ENCODE measurements at places on chromosomes 5 and 9. TPM values are rescaled to one million over a fixed set of nuclear protein-coding genes. Genes with fewer than 3 reads are reported as not detected.

DBH gene
- total RNA-seq: not detected

CLIC3 gene
- not detected for total RNA-seq

NSG2 gene
- not detected for total RNA-seq

TEK gene
- not detected for total RNA-seq

IGFBPL1 gene
- not detected for total RNA-seq

ANKRD33B gene
- total RNA-seq: 13.8 TPM

CCL27 gene
- total RNA-seq: not detected

LSM11 gene
- 7.0 TPM for total RNA-seq

- peaks cover 14% of the 10 kb centered on the region for H3K4me1 ChIP-seq
- no peaks in the 10 kb centered on the region for H3K27me3 ChIP-seq
- no peak overlapping the region for H3K27ac ChIP-seq
- no peak overlapping the region for H3K4me3 ChIP-seq
- peaks cover 2% of the 10 kb centered on the region for H3K36me3 ChIP-seq
- DNase-seq: no peak
Measured at GRCh38 chr9:36451949-36452348, 51.9 kb upstream of the RNF38 start.

GRCh38 chr9:127102176-127102575, 20.3 kb downstream of the ANGPTL2 start:
- H3K4me1 ChIP-seq: no peaks in the 10 kb centered on the region
- no peak overlapping the region for H3K27ac ChIP-seq
- H3K27me3 ChIP-seq: no peaks in the 10 kb centered on the region
- H3K4me3 ChIP-seq: no peak overlapping the region

- no peaks in the 10 kb centered on the region for H3K36me3 ChIP-seq
- H3K27me3 ChIP-seq: peaks cover 2% of the 10 kb centered on the region
- H3K27ac ChIP-seq: no peak overlapping the region
Measured at GRCh38 chr5:16807547-16807864, 128.6 kb downstream of the MYO10 start.

DNA sequence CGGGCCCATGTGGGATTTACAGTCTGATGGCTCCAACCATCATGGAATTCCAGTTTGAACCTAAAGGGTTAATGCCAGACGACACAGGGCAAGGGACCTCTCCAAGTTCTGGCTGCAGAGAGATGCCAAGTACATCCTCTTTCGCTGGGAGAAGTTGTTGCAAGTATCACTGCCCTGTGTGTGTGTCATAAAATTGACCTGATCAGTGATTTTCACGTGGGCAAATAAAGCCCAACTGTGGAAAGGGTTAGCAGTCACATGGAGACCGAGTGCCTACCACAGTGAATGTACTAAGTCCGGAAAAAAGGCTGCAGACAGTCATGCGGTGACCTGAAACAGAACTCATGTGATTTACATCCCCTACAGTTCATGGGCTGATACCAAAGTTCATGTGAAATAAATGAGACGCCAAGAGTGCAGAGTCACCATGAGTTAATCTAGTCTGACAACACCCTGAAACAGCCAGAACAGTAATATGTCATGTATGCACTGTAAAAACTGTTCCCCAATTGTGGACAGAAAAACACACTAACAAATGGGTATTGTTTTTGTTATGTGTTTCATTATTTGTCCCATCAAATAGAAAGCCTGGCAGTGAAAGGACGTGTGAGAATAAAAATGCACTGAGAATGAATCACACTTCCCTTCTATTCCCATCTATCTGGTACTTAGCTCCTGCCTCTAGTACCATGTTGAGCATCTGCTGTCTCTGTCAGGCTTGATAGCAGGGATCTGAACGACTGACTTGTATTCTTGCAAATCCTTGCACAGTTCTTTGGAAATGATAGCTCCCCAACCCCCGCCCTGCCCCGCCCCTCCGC, 115.7 kb downstream of the SUSD1 start:
- peaks cover 6% of the 10 kb centered on the region for H3K36me3 ChIP-seq
- peaks cover 25% of the 10 kb centered on the region for H3K4me1 ChIP-seq
- no peak for DNase-seq
- H3K27ac ChIP-seq: no peak overlapping the region
- H3K27me3 ChIP-seq: no peaks in the 10 kb centered on the region
- no peak overlapping the region for H3K4me3 ChIP-seq

- peaks cover 2% of the 10 kb centered on the region for H3K36me3 ChIP-seq
- H3K27me3 ChIP-seq: no peaks in the 10 kb centered on the region
- H3K4me3 ChIP-seq: no peak overlapping the region
- H3K4me1 ChIP-seq: peaks cover 58% of the 10 kb centered on the region
Measured at GRCh38 chr5:76528547-76529331, 94.5 kb downstream of the F2RL2 start.

- H3K27ac ChIP-seq: no peak overlapping the region
- H3K4me3 ChIP-seq: no peak overlapping the region
- H3K27me3 ChIP-seq: peaks cover 2% of the 10 kb centered on the region
- no peak for DNase-seq
Measured at GRCh38 chr5:78565395-78565794, 83.2 kb downstream of the LHFPL2 start.

DNA sequence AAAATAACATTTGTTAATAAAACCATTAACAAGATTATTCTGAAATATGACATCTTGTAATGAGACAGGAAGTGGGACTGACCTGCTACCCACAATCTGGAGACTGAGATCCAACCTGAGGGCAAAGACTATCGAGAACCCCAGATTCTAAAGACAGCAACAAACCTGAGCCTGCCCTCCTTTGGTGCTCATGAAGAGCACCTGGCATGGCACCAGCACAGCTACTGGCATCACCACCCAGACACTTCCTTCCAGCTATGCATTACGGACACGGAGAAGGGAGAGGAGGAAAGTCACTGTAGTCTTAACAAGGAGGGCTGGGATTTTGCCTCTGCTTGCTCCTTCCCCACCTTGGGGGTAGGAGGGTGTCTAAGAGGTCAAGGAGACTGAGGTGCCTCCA, 105.5 kb downstream of the AUH start:
- peak overlapping the region; percentile 7 for H3K27ac ChIP-seq
- no peak for DNase-seq
- H3K4me1 ChIP-seq: peaks cover 31% of the 10 kb centered on the region
- H3K36me3 ChIP-seq: peaks cover 8% of the 10 kb centered on the region

DNA sequence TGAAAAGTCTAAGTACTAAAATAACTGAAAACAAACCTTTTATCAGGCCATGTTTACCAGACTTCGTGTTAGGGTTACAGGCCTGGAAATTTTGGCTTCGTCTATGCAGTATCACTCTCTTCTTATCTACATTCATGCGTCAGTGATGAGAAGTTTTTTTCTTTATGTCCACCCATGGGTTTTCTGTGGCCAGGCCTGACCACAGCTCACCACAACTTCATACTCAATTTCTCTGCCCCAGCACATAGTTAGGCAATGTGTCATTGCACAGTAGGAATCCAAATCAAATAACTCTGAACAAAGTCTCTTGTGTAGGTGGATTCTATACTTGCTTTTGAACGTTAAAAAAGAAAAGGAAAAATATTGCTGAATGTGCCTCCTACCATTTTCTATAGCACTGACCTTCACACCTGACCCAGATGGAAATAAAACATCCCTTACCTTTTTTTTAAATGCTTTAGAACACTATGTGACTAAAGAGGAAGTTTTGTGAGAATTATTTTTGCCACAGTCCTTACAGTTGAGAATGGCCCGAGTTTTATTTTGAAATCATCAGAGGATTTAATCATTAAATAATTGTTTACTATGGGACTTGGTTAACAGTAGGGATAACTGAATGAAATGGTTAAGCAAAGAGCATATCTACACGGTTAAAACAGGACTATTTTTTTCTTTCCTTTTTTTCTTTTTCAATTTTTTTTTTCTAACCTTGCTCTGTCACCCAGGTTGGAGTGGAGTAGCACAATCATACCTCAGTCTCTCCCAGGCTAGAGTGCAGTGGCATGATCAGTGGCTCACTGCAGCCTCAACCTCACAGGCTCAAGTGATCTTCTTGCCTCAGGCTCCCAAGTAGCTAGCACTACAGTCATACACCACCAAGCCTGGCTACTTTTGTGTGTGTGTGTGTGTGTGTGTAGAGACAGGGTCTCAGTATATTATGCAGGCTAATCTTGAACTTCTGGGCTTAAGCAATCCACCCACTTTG, 1247.0 kb upstream of the ACO1 start:
- DNase-seq: no peak
- H3K36me3 ChIP-seq: no peaks in the 10 kb centered on the region

GRCh38 chr5:106759581-106759980, 911.2 kb downstream of the EFNA5 start:
- no peaks in the 10 kb centered on the region for H3K36me3 ChIP-seq
- no peak overlapping the region for H3K27ac ChIP-seq
- DNase-seq: no peak

GRCh38 chr5:83430130-83431010, 41.2 kb upstream of the VCAN start:
- H3K4me3 ChIP-seq: no peak overlapping the region
- no peaks in the 10 kb centered on the region for H3K4me1 ChIP-seq
- no peaks in the 10 kb centered on the region for H3K36me3 ChIP-seq

DNA sequence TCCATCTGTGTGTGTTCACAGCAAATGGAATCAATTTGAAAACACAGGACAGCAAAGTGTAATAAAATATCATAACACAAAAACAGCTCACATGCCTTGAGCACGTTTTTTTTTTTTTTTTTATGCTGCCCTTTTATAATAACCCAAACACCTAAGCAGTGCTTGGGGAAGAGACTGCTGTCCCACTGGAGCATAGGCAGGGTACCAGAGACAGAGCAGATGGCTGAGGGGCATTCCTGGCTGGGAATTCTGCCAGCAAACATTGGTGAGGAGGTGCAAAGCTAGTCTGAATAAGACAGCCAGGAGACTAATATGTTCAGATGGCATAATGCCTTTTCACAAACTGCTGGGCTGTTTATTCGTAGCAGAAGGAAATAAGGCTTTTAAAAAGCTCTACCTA, 58.1 kb upstream of the SV2C start:
- no peak overlapping the region for H3K4me3 ChIP-seq
- H3K4me1 ChIP-seq: no peaks in the 10 kb centered on the region
- no peaks in the 10 kb centered on the region for H3K36me3 ChIP-seq
- H3K27me3 ChIP-seq: peaks cover 10% of the 10 kb centered on the region
- no peak overlapping the region for H3K27ac ChIP-seq

DNA sequence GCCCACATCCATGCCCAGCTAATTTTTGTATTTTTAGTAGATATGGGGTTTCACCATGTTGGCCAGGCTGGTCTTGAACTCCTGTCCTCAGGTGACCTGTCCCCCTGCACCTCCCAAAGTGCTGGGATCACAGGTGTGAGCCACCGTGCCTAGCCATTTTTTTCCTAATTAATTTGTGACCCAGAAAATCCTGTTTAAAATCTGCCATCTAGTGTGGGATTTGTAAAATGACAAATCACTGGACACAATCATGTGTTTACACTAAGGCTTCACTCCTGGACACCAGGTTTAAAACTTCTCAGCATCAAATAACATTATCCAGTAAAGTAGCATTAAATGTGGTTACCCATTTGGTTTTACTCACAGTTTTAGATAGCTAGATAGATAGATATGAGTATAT, 18.6 kb upstream of the KDM4C start:
- H3K27ac ChIP-seq: no peak overlapping the region
- no peak overlapping the region for H3K4me3 ChIP-seq
- no peaks in the 10 kb centered on the region for H3K36me3 ChIP-seq
- no peaks in the 10 kb centered on the region for H3K4me1 ChIP-seq
- DNase-seq: no peak

GRCh38 chr9:13448482-13448881, 169.0 kb upstream of the MPDZ start:
- H3K27ac ChIP-seq: no peak overlapping the region
- H3K4me1 ChIP-seq: no peaks in the 10 kb centered on the region
- no peak for DNase-seq
- no peak overlapping the region for H3K4me3 ChIP-seq
- H3K27me3 ChIP-seq: no peaks in the 10 kb centered on the region

- no peak overlapping the region for H3K4me3 ChIP-seq
- DNase-seq: no peak
- no peaks in the 10 kb centered on the region for H3K36me3 ChIP-seq
- H3K27me3 ChIP-seq: no peaks in the 10 kb centered on the region
- H3K4me1 ChIP-seq: no peaks in the 10 kb centered on the region
Measured at GRCh38 chr9:84874022-84874421, 204.5 kb downstream of the NTRK2 start.

- peaks cover 3% of the 10 kb centered on the region for H3K36me3 ChIP-seq
- H3K27ac ChIP-seq: no peak overlapping the region
- H3K4me1 ChIP-seq: no peaks in the 10 kb centered on the region
- DNase-seq: no peak
- peaks cover 4% of the 10 kb centered on the region for H3K27me3 ChIP-seq
- no peak overlapping the region for H3K4me3 ChIP-seq
Measured at GRCh38 chr9:135647884-135648283, 8.5 kb upstream of the GLT6D1 start.

DNA sequence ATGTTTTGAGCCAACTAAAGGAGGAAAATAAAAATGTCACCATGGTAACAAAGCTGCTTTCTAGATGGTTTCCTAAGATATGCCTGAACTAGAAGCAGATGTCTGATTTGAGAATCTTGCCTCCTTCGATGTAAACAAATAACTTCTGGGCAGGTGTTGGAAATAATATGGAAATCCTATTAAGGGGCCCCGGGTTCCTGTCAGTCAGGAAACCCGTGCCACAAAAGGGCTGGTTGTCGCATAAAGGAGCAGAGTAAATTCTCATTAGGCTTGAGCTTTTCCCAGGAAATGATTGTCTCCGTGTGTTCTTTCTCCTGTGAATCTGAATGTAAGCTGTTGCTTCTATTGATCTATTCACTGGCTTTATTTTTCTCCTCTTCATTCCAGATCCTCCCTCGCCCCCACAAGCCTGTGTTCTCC, 90.8 kb downstream of the TLE4 start:
- peaks cover 51% of the 10 kb centered on the region for H3K4me1 ChIP-seq
- H3K4me3 ChIP-seq: no peak overlapping the region
- no peak for DNase-seq
- H3K36me3 ChIP-seq: peaks cover 11% of the 10 kb centered on the region
- H3K27ac ChIP-seq: no peak overlapping the region

- no peak overlapping the region for H3K27ac ChIP-seq
- no peak for DNase-seq
- H3K27me3 ChIP-seq: no peaks in the 10 kb centered on the region
- no peaks in the 10 kb centered on the region for H3K4me1 ChIP-seq
- H3K36me3 ChIP-seq: no peaks in the 10 kb centered on the region
- no peak overlapping the region for H3K4me3 ChIP-seq
Measured at GRCh38 chr5:94759961-94760360, 141.5 kb downstream of the SLF1 start.

DNA sequence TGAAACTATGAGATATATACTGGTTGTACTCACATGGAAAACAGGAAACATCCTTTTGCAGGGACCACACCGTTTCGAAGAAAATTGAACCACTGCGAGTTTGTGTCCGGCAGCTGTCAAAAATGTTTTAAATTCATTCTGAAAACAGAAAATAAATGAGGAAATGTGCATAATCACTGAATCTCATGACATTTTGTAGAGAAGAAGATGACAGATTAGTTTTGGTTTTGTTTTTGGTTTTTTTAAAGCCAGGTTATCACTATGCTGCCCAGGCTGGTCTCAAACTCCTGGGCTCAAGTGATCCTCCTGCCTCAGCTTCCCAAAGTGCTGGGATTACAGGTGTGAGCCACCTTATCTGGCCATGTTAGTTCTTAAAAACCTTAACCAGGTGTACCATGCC, 3.5 kb downstream of the TXNDC8 start:
- H3K27me3 ChIP-seq: peaks cover 2% of the 10 kb centered on the region
- H3K4me3 ChIP-seq: no peak overlapping the region
- H3K27ac ChIP-seq: no peak overlapping the region
- no peaks in the 10 kb centered on the region for H3K4me1 ChIP-seq
- H3K36me3 ChIP-seq: no peaks in the 10 kb centered on the region
- DNase-seq: no peak

Data from activated CD8-positive, alpha-beta T cell treated with anti-CD3 and anti-CD28 coated beads for 36 hours (primary cell).